ENCODE measurements at places on chromosomes 2 and 18.

DNA sequence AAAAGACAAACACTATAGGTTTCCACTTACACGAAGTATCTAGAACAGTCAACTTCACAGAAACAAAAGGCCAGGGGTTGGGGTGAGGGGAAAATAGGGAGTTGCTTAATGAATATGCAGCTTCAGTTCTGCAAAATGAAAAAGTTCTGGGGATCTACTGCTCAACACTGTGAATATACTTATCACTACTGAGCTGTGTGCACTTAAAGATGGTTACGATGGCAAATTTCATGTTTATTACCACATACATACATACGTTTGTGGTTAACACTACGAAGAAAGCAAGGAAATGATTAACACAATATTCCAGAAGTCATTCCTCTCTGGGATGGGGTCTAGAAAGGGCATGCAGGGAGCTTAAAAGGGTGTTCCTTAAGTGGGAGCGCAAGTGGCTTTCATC lies 19.3 kb downstream of the MBOAT2 start:
- no peak for DNase-seq

DNA sequence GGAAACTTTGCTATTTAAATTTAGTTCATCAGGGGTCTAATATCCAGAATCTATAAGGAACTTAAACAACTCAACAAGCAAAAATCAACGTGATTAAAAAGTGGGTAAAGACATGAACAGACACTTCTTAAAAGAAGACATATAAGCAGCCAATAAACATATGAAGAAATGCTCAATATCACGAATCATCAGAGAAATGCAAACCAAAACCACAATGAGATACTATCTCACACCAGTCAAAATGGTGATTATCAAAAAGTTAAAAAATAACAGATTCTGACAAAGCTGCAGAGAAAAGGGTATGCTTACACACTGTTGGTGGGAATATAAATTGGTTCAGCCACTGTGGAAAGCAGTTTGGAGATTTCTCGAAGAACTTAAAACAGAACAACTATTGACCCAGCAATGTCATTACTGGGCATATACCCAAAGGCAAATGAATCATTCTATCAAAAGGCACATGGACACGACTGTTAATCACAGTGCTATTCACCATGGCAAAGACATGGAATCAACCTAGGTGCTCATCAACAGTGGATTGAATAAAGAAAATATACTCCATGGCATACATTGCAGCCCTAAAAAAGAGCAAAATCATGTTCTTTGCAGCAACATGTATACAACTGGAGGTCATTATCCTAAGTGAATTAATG lies 189.9 kb downstream of the SLC4A10 start:
- no peak for DNase-seq

DNA sequence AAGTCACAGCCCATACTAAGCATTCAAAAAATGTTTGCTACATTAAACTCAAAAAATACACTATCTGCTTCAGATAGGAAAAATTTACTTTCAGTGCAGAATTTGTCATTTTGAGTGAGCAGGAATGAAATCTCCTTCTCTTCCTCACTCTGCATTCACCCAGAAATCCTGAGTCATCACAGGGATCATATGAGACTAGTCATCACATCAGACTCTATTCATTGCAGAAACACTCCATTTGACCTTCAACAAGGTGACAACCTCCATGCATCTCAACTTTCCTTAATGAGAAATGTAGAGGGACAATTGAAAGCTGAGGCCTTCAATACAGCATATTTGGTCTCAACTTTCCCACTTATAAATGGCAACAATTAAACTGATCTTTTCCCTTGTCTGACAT lies 130.4 kb upstream of the CYP26B1 start:
- no peak for DNase-seq

- DNase-seq = no peak
Observed at GRCh38 chr2:219713110-219713509, 85.7 kb downstream of the SLC4A3 start.

- DNase-seq = no peak
Observed at GRCh38 chr2:43005245-43005974, 213.0 kb upstream of the HAAO start.

- DNase-seq = peak; percentile 19
Observed at GRCh38 chr2:74440378-74441169, 1.2 kb downstream of the RTKN start.

All from central memory CD4-positive, alpha-beta T cell (primary cell).